ENCODE measurements at places on chromosomes 7 and 10.

- no peak for DNase-seq
These were observed 9.9 kb downstream of the CCDC126 start for GRCh38 chr7:23607130-23607529.

- DNase-seq = no peak
These were observed 486 bp downstream of the CACNA2D1 start for GRCh38 chr7:82443036-82443546.

GRCh38 chr10:77857272-77857671, 69.3 kb downstream of the DLG5 start:
- no peak for DNase-seq

GRCh38 chr7:144842377-144842851, 6.6 kb upstream of the TPK1 start:
- DNase-seq = no peak

DNA sequence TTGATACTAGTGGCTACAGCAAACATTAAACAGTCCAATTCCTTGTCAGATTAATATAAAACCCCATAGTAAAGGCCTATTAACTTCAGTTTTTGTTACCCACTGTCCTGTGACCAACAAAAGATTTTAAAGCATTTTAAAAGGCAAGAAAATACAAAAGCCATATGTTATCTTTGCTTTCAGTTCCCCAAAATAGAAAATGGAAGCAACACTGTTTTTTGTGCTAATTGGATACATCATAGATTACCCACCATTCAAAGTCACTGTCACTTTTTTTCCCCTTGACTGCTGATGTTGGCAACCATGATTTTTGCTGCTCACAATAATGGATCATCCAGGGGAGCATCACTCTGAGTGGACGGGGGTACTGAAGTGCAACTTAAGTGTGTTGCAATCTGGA, 52.4 kb upstream of the TMEM140 start:
- no peak for DNase-seq

GRCh38 chr7:21427182-21427870, 557 bp upstream of the SP4 start:
- peak; percentile 99 for DNase-seq

DNA sequence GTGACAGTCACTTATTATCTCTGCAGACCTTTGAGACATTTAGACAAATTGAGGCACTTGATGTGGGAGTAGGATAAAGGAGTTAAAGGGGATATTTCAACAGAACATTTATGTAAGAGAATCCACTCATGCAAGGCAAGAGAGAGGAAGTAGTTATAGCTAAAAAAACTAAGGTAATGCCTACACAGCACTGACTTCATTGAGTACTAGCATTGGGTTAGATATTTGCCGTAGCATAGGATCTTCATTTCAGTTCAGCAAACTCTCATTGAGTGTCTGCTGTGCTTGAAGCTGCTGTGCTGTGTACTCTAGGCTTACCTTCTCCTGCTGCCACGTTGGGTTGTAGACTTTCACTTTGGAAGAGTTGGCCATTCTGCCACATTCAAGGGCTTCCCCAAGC, 10.5 kb upstream of the ENTPD1 start:
- DNase-seq = no peak

- no peak for DNase-seq
These were observed 244.5 kb upstream of the ANKRD30A start for GRCh38 chr10:36880898-36881297.

- DNase-seq = no peak
These were observed 18.1 kb upstream of the UBE2H start for GRCh38 chr7:129970816-129971215.

GRCh38 chr7:94127026-94127425, 122.9 kb upstream of the BET1 start:
- DNase-seq = no peak
